ENCODE measurements at places on chromosomes 5 and 9.

DNA sequence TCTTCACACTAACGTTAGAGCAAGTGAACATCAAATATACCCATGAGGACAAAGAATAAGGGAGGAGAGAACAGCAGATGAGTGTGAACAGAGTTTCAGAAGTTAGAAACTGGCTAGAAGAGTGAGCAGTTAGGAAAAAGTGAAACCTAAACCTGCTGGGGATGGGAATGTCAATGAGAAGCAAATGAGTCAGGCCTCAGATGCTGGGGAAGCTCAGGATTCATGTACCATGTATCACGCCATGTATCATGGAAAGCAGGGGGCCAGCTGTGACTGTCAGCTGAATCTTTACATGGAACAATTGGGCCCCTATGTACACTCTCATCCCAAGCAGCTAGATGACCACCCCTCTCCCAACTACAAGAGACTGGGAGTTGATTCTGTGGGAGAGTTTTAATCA, 16.2 kb downstream of the GDF9 start:
- DNase-seq: no peak

DNA sequence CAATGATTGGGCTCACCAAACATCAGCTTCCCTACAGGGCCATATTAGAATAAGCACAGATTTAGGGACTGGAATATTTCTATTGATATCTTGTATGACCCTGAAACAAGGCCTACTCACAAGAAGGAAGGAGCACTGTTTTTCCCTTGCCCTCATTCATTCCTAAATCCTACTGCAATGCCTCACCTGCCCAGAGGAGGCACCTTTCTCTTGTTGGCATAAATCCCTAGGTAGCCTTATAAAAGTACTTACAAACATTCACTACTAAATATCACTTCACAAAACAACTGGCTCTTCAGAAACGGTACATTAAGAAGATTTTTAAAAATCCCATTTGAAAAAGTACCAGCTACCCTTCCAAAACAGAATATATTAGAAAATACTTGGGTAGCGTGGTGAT, 449.4 kb downstream of the CDH18 start:
- DNase-seq: no peak

GRCh38 chr9:2248768-2249265, 233.7 kb downstream of the SMARCA2 start:
- no peak for DNase-seq

DNA sequence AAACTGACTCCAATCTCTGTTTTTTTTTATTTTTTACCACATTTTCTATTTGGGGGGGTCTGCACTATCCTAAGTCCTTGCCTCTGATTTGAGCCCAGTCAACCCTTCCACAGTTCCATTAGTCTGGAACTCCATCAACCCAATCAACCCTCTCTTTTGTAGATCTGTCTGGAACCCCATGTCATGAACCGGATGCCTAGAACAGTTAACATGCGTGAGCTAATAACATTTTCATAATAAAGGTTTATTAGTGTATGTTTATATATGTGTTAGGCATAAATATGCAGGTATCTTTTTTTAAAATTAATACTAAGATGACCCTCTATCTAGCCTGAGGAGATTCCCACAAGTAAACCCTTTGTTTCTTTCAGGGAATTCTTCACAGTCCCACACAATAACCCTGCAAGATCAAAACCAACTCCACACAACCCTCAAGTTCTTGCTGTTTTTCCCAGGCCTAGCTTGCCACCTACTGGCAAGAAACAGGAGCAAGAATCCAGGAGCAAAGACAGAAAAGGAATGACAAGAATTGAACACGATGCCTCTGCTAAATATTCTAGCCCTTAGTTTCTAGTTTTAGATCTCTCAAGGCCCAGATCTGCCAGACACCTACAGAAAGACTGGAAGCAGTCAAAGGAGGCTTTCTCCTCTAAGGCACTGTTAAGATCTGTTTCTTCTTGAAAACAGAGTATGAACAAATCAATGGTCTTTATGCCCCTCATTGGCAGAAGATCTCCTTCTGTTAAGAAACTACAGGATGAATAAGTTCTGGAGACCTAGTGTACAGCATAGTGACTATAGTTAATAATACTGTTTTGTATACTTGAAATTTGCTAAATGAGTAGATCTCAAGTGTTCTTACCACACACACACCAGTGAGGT, 100.4 kb downstream of the TRIM36 start:
- DNase-seq: no peak

DNA sequence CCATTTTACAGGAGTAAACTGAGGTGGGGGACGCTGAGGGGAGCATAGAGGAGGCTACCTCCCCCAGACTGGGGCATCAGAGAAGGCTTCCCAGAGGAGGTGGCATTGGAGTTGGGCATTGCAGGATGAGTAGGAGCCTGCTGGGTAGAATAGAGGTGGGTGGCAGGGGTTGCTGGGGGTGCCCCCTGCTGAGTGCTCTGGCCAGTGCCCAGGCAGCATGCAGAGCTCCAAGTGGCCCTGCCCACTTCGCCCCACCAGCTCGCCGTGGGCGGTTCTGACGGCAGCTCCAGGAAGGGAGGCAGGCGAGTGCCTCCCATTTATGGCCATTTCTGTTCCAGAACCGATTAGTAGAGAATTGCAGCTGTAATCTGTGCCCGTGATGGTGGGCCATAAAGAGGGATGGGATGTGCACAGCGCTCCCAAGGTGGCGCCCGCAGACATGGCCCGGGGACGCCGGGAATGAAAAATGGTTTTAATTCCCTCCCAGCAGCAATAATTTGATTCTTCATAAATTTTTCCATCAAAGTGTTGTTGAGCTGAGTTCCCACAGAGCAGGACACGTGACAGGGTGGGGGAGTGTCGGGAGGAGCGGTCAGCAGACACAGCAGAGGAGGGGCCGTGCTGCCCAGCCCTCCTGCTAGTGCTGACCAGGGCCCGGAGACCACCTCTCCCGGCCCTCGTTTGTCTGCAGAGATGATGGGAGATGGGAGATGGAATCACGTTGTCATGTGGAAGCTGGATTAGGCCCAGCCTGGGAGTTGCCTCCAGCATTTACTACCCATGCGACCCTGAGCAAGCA, 75.5 kb downstream of the LMX1B start:
- DNase-seq: no peak

- no peak for DNase-seq
Measured at GRCh38 chr9:98869866-98870265, 62.4 kb downstream of the GALNT12 start.

DNA sequence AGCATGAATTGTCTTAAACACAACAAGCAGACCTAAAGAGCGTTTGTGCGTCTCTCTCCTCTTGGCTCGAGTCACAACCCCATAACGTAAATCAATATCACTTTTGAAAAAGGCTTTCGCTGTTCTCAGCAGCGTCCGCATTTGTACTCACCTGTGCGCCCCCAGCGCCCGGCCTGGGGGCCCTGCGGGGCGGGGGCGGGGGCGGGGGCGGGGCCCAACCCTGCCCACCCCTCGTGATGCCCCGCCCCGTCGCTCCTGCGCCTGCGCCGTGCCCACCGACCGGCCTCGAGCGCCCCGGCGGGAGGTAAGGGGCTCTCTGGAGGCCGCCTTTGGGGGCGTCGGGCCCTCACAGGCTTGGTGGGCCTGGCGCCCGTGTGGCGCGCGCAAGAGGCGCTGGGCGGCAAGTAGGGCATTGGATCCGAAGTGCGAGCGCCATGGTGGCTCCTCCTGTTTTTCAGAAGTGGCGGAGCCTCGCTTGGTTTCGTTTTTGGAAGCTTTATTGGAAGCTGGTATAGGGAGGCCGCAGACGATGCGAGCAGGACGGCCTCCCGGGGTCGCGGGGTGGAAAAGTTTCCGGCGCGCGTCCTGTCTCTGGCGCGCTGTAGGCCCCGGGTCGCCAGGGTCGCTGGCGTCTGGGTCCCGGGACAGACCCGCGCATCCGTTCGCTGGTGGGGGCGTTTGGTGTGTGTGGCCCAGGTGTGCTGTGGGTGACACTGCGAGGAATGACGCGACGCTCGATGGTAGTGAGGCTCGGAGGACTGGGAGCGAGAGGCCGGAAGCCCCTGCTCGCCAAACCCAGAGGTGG, at the start of gene STX17:
Gene STX17 (plus strand): TSS at position 252 of the 805 bp plus-strand sequence. CDS start 8,586 bp downstream, outside the sequence.
- peak; percentile 76 for DNase-seq

GRCh38 chr9:134025606-134026541, 593 bp downstream of the BRD3OS start:
- DNase-seq: peak; percentile 19

DNA sequence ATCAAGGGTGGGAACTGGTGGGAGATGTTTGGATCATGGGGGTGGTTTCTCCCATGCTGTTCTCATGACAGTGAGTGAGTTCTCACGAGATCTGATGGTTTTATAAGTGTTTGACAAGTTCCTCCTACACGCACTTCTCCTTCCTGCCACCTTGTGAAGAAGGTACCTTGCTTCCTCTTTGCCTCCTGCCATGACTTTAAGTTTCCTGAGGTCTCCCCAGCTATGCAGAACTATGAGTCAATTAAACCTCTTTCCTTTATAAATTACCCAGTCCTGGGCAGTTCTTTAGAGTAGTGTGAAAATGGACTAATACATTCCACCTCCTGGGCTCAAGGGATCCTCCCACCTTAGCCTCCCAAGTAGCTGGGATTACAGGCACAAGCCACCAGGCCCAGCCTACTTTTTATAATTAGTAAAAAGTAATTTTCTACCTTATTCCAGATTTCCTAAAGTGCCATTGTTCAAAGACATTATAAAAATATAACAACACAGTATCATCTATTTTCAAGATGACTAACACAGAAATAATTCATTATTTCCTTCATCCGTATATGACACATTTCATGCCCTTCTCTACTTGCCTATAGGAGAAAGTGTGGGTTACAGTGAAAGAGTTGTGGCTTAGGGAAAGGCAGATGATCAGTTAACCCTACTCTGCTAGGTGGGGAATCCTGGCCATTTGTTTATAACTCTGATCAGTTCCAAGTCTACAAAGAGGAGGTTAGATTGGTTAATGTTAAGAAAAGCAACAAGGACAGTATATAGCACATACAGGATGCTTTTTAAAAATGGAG, 99.9 kb downstream of the TTC39B start:
- DNase-seq: no peak

DNA sequence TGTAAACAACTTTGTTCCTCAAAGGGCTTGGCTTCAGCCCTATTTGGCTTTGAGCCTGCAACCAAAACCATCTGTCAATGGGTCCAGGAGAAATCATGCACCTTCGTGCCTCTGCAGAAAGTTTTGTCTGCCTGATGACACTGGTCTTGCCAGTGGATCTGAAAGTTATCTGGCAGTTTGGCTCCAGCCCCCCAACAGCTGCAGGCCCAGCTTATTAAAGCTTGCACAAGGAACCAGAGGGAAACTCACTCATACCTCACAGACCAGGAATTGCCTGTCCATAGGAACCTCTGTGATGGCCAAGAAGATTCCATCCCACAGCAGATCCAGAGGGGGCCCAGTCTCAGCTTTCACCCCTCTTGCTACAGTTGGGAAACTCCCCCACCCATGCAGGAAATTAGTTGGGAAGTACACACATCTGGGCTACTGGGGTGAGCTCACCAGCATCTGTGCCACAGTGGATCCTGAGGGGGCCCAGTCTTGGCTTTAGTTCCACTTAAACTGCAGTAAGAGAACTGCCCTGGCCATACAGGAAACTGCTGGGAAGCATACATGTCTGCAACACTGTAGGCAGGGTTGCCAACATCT, 265.5 kb downstream of the GRIA1 start:
- DNase-seq: no peak

- DNase-seq: no peak
Measured at GRCh38 chr5:140153255-140153654, 21.7 kb upstream of the CYSTM1 start.

GRCh38 chr5:67163231-67163756, 33.3 kb downstream of the CD180 start:
- DNase-seq: no peak

DNA sequence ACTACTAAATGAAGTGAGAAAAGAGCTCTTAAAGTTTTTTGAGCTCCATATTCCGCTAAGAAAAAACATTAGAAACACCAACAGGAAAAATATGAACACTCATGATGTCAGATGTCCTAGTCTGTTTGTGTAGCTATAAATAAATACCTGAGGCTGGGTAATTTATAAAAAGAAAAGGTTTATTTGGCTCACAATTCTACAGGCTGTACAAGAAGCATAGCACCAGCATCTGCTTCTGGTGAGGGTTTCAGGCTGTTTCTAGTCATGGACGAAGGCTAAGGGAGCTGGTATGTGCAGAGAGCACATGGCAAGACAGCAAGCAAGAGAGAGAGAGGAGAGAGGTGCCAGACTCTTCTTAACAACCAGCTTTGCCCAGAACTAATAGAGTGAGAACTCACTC, 186.2 kb downstream of the PLK2 start:
- no peak for DNase-seq

- DNase-seq: no peak
Measured at GRCh38 chr5:137461391-137462264, 37.5 kb downstream of the SPOCK1 start.

DNA sequence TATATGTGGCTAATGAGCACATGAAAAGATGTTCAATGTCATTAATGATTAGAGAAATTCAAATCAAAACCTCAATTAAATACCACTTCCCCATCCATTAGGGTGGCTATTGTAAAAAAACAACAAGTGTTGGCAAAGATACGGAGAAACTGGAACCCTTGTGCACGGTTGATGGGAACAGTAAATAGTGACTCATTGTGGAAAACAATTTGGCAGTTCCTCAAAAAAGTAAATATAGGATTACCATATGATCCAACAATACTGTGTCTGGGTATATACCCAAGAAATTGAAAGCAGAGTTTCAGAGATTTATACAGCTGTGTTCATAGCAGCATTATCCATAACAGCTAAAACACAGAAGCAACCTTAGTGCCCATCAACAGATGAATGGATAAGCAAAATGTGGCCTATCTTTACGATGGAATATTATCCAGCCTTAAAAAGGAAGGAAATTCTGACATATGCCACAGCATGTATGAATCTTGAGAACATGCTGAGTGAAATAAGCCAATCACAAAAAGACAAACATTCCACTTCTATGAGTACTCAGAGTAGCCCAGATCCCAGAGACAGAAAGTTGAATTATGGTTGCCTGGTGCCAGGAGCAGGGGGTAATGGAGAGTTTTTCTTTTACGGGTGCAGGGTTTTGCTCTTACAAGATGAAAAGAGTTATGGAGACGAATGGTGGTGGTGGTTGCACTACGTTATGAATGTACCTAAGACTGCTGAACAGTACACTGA, 41.4 kb upstream of the LRRC14B start:
- no peak for DNase-seq

DNA sequence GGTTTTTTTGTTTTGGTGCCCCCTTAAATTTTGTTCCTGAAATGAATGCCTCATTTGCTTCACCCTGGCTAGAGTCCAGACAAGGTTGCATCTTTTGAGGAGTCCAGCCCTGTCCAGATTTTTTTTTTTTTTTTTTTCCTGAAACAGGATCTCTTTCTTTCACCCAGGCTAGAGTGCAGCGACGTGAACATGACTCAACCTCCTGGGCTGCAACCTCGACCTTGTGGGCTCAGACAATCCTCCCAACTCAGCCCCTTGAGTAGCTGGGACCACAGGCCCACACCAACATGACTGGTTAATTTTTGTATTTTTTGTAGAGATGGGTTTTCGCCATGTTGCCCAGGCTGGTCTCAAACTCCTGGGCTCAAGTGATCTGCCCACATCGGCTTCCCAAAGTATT, 469.0 kb upstream of the BRINP1 start:
- DNase-seq: no peak

DNA sequence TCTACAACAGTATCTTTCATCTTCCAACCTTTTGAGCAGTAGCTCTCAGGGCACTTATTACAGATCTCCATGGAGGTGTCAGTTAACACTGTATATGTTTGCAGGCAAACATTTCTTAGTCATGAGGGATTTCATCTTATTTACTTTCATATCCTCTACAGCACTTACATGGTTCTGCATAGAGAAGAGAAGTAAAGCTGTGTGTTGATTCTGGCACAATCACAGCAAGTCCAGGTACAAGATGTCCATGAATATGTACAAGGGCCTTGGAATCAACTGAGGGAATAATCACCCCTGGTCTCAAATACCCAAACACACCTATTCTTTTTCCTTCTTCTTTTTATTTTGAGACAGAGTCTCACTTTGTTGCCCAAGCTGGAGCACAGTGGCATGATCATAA, 142.0 kb upstream of the TRPM3 start:
- no peak for DNase-seq

All from stimulated activated CD8-positive, alpha-beta memory T cell treated with anti-CD3 and anti-CD28 coated beads, Interleukin-7, amount 100 ng/mL, for 1 hour (primary cell).